ENCODE measurements at places on chromosomes 16 and 17. TPM values are rescaled to one million over a fixed set of nuclear protein-coding genes. Genes with fewer than 3 reads are reported as not detected.

Gene FA2H
- 15.2 TPM for total RNA-seq

Gene B9D1
- total RNA-seq, result 22.8 TPM

DNA sequence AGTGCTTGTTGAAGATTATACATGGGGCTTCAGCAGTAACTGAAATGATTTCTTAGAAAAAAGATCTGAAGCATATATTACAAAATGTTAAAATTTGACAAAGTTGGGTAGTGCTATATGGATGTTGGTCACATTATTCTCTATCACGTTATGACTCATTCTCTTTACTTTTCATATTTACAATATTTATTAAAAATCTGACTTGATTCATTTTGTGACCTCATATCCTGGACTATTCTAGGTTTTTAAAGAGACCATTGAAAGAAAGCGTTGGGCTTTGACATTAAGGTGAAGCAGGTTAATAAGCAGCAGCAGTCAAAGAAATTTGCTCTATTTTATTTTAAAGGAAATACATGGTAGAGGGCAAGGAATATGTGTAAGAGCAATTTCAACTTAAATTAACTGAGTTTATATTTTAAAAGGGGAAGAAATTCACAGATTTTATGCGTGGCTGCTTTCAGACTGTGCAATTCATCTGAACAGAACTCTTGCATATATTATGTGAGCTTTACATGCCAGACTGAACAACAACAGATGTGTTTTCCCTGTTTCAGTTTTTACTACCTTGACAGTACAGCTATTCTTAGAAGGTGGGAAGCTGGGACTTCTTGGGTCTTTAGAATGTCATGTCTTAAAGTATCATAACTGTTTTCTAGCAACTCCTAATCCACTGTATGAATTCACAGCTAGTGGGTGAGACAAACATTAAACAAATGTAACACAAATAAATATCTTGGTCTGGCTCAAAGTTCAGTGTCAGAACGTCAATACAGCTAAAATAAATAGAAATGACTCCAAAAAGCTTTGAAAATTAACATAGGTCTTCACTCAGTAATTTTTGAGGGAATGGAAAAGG, 10.4 kb upstream of the FAM20A start:
- no peak for DNase-seq

DNA sequence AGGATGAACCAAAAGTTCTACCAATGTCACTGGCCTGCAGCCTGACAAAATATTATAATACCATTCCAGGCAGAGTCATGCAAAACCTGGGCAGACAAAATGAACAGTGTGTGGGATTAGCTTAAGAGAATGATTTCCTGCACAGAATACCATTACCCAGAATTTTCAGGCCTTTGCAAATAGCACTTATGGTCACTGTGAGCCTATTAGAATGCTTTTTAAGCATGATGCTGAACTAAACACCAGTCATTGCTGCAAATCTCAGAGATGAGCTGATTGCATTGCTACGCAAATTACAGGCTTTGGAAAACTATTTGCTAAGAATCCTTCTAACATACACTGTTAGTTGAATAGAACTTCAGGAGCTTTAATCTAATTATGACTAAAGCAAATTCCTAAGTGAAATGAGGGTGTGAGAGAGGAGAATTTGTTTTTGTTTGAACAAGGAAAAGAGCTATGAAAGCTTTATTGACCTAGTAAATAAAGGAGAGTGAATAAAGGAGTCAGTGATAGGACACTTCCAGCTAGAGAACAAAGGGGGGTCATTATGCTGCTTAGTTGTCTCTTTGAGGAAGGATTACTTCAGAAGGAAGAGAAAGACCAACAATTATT, 398.8 kb downstream of the HS3ST3B1 start:
- no peak for DNase-seq

DNA sequence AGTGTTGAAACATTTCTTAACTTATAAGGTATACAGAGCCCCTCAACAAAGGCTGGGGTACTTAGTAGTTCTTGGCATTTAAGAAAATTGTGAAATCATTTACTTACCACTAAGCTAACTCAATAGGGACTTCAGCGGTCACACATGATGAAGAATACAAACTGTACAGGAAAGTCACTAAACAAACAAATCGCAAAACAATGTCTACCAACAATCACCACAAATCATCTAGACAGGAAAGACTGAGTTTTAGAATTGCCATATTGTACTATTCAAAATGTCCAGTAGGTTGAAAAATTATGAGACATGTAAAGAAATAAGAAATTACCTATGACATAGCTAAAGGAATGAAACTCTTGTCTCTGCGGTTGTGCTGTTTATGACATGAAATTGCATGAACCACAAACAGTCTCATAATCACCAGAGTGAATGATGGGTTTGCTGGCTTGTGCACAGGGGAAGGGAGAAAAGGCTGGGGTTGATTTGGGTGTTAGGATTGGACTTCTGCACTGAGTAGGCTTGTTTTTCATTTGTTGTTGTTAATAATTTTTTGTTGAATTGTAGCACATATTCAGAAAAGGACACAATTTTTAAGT, 441.1 kb upstream of the MON1B start:
- no peak for DNase-seq

Gene WNT9B
- not detected for total RNA-seq

Gene FSCN2
- total RNA-seq, result 2.8 TPM

- no peak for DNase-seq
These were observed 3.8 kb upstream of the CMTM1 start for GRCh38 chr16:66562409-66562808.

Gene KRTAP4-3
- not detected for total RNA-seq

DNA sequence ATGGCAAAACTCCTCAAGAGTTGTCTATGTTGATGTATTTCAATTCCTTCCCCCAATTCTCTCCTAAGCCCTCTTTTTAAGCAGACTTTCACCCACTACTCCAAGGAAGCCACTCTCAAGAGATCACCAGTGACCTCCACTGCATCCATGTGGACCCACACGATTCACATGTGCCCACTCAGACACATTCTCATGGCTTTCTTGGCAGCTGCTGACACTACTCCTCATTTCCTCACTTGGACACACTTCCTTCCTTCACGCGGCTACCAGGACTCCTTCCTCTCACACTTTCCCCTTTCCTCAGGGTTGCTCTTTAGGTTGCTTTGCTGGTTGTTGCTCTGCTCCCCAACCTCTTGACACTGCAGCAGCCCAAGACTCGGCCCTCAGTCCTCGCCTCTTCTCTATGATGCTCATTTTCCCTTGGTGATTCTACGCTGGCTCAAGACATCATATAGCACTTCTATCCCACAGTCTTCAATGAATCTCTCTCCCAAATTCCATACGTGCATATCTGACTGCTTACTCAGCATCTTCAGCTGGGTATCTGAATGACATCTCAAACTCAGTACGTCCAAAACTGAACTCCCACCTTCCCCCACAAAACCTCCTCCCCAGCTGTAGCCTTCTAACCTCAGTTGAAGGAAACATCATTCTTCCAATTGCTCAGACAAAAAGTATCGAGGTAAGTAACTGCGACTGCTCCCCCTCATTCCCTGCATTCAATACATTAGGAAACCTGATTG, 28.2 kb downstream of the HELZ start:
- DNase-seq, result no peak

DNA sequence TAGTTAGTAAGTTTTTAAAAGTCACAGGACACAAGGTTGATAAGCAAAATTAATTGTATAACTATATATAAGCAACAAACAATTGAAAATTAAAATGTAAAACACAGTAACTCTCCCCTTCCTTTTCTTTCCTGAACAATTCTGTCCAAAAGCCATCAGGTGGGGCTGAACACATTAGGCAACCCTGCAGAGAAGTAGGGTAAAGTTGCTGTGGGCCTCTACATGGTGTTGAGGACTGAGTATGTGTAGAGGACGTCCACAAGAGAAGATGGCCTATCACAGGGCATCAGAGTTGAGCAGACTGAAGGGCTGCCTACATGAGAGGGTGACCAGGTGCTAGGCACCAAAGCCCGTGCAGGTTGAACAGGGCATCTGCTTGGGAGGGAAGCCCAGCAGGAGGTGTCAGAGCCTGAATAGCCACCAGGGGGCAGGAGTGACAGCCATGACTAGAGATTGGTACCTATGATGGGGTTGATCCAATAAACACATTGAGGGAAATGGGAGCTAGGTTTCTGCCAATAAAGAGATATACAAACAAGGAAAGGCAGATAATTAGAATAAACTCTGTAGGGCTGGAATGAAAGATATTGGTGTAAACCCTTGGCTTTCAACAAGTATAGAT, 415.1 kb downstream of the NPIPA8 start:
- peak; percentile 5 for DNase-seq

GRCh38 chr17:19336938-19337711, 25.4 kb downstream of the B9D1 start:
- peak; percentile 61 for DNase-seq

Gene RUNDC3A
- not detected for total RNA-seq

DNA sequence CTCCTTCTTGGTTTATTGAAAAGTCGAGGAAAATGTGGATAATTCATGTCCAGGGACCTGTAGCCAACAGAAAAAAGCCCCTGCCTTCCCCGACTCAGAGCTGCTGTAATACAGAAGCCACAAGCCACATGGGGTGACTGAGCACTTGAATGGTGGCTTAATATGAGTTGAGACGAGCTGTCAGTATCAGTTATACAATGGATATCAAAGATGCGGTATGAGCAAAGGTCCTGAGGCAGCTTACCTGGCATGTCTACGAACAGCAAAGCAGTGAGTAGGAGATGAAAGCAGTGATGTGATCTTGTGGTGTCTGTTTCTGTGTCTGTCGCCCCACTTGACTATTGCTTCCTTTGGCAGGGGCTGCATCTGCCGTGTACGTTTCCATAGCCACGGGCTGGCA, 12.2 kb upstream of the RMI2 start:
- no peak for DNase-seq

DNA sequence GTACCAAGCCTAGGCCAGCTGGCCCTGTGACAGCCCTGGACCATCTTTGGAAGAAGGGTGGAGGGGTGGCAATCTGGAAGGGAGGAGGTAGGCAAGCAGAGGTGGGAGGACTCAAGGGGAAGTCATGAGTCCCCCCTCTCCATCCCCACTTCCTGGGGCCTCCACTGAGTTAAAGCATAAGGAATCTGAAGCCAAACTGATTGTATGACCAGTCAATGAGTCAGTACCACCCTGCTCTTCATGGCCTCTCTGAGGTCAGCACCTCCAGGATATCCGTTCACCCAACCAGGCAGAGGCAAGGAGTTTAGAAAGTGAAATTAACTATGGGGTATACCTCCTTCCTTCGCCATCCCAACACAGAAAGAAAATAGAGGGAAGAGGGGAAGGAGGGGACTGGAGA, 272.7 kb downstream of the SOX9 start:
- DNase-seq, result no peak

GRCh38 chr16:10564591-10564990, 15.8 kb downstream of the EMP2 start:
- DNase-seq, result no peak

GRCh38 chr16:49866595-49867071, 10.7 kb upstream of the ZNF423 start:
- no peak for DNase-seq

DNA sequence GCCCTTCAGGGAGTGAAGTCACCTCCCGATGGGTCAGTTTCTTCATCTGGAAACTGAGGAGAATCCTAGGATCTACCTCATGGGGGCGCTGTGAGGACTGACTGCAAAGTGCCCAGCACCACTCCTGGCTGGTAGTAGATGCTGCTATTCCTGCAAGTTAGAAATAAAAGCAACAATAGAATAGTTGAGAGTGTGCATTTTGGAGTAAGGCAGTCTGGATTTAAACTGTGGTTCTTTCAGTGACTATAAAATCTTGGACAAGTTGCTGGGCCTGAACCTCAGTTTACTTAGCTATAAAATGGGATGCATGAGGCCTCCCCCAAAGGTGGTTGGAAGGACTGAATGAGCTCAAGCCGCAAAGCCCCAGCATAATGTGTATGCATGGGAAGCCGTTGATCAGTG, 70.6 kb downstream of the CYB5B start:
- no peak for DNase-seq

GRCh38 chr17:57135026-57135788, 50.2 kb downstream of the AKAP1 start:
- no peak for DNase-seq

- DNase-seq, result no peak
These were observed 54.5 kb downstream of the NACA2 start for GRCh38 chr17:61536422-61536955.

Gene LGALS9
- total RNA-seq, result 98.6 TPM

Data from stomach (tissue), 19 donors.